ENCODE measurements at places on chromosomes 11 and 22. TPM values are rescaled to one million over a fixed set of nuclear protein-coding genes. Genes with fewer than 3 reads are reported as not detected.

Gene OR2AT4
- not detected for total RNA-seq

Gene VSTM5
- total RNA-seq: not detected

Gene KCNK7
- not detected for total RNA-seq

Gene MCHR1
- total RNA-seq: 11.2 TPM

Gene SYT13
- 0.03 TPM for total RNA-seq

Gene KRTAP5-8
- total RNA-seq: not detected

Gene TMPRSS6
- not detected for total RNA-seq

Gene OR10D3
- not detected for total RNA-seq

Gene OR5A1
- not detected for total RNA-seq

Gene BACE1
- 2.3 TPM for total RNA-seq

Gene RFPL2
- not detected for total RNA-seq

Gene HTR3A
- not detected for total RNA-seq

Gene OR8G1
- not detected for total RNA-seq

Gene NRGN
- total RNA-seq: 4.5 TPM

Gene TENM4
- total RNA-seq: 0.53 TPM

Gene AMPD3
- total RNA-seq: 14.7 TPM

Gene APLNR
- total RNA-seq: 0.08 TPM

Gene APOL4
- not detected for total RNA-seq

Gene C11orf52
- 1.4 TPM for total RNA-seq

Gene APOBEC3F
- not detected for total RNA-seq

Gene TMEM121B
- 1.8 TPM for total RNA-seq

Data from SJCRH30 (cell line).